ENCODE measurements at places on chromosomes 4 and X. TPM values are rescaled to one million over a fixed set of nuclear protein-coding genes. Genes with fewer than 3 reads are reported as not detected.

GRCh38 chrX:145821898-145822571 lies 4.4 kb downstream of the SLITRK2 start:
- no peak for DNase-seq

- DNase-seq: peak; percentile 86
Observed at GRCh38 chr4:140150886-140151698, 2.9 kb downstream of the MAML3 start.

GRCh38 chr4:23161787-23162186 lies 469.1 kb downstream of the GBA3 start:
- DNase-seq: no peak

- no peak for DNase-seq
Observed at GRCh38 chrX:153491351-153491914, 3.3 kb upstream of the BGN start.

- no peak for DNase-seq
Observed at GRCh38 chr4:98939438-98939837, 10.5 kb upstream of the EIF4E start.

GRCh38 chrX:21735768-21736127 lies 22.2 kb downstream of the SMPX start:
- no peak for DNase-seq

DNA sequence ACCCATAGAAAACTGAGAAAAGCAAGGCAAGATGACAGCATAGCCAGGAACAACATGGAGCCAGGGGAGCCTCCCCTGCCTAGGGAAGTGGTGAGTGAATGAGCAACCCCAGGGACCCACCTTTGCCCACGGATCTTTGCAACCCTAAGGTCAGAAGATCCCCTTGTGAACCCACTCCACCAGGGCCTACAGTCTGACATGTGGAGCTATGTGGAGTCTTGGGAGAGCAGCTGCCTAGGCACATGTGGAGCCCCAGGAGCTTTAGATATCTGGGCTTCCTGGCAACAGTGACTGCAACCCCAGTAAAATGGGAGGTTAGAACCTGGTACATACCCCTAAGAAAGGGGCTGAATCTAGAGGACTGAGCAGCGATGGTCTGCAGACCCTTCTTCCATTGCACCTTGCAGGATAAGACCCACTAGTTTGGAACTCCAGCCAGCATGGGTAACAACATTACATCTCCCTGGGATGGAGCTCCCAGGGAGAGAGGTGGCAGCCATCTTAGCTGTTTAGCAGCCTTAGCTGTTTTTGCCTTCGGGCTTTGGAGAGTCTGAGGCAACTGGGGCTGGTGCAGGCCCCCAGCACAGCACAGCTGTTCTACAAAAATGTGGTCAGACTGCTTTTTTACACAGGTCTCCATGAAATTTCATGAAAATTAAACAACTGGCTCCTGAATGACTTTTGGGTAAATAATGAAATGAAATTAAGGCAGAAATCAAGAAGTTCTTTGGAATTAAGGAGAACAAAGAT lies 104.7 kb upstream of the TRIM2 start:
- DNase-seq: no peak

GRCh38 chrX:74119016-74119910 lies 184.7 kb upstream of the ZCCHC13 start:
- peak; percentile 79 for DNase-seq

DNA sequence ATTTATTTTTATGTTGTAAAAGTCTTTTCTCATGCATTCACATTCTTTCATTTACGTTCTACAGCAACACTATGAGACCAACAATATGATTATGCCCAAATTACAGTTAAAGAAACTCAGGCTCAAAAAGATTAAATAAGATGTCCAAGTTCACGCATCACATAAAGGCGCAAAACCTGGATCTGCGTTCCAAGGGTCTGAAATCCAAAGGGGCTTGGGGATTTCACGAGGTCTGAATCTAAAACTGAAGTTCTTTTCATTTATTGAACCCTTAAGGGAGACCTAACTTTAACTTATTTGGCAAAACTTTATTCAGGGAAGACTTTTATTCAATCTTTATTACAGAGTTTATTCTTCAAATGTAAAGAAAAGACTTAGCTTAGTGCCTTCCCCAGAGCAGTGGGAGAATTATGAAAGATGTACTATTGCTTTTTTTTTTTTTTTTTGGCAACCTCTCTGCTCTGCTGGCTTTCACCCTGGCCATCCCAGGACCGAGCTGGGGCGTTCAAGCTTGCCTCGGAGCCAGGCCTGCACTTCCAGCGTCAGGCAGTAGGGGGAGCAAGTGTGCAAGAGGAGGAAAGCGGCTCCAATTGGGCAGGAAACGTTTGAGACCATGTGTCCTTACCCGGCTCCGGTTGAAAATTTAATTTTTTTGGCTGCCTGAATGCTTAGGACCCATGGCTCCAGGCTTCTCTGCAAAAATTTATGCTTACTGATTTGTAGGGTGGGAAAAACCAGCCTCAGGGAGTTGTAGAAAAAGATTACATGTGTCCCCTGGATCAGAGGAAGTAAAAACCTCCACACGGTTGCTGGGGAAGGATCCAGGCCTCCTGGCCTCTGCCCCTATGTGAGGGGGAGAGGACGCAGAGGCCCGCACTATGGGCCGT lies 344.3 kb upstream of the KLF3 start:
- DNase-seq: peak; percentile 94

DNA sequence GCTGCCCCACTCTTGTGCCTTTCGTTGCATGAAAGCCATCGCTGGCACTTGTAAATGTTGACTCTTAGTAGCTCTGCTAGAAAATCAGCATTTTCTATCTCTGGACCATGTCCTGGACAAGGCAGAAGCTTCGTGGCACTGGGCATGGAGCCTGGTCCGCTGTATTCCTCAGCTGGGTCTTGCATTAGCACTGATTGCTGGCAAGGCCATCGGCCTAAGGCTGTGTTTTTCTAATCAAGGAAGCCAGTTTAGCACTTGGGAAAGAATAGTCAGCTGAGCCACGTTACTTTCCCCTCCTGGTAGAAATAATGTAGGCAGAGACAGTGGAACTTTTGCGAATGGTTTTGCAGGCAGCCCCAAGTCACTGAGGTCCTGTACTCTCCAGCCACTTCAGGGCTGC lies 180.2 kb upstream of the EOLA2 start:
- DNase-seq: no peak

GRCh38 chrX:136780763-136781162 lies at the start of gene ARHGEF6:
TSS of gene ARHGEF6 (minus strand) at chrX:136780932. CDS start at chrX:136780882, 50 bp downstream.
- DNase-seq: peak; percentile 21

DNA sequence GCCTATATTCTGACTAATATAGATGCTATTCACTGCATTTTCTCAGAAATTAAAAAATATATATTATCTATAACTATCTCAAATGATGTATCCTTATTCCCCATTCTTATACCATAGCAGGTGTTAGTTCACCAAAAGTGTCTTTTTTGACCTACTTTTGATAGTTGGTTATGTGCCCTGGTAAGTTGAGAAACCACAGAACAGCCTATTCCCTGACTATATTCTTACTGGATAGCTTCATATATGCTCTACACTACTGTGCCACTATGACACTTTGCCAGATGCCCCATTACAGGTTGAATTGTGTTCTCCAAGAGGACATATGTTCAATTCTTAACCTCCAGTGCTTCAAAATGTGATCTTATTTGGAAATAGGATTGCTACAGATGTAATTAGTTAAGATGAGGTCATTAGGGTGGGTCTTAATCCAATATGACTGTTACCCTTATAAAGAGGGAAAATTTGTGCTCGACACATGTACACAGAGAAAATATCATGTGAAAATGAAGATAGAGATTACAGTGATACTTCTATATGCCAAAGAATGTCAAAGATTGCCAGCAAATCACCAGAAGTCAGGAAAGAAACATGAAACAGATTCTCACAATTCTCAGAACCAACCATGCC lies 76.1 kb downstream of the LRBA start:
- no peak for DNase-seq

DNA sequence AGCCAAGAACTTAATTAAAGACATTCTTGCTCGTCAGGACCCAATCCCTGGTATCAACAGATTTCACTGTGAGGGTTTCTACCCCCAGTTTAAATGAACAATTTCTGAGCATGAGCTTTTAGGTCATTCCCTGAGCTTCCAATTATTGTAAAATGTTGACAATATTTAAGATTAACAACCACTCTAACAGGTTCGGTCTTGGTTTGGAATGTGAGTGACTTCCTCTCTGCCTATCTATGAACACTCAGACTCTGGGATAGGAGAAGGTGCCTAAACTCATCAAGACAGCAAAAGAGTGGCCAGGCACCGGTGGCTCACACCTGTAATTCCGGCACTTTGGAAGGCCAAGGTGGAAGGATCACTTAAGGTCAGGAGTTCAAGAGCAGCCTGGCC lies 82.9 kb upstream of the TMEM150C start:
- DNase-seq: no peak

GRCh38 chr4:138444260-138444659 lies 202.1 kb upstream of the SLC7A11 start:
- DNase-seq: no peak

DNA sequence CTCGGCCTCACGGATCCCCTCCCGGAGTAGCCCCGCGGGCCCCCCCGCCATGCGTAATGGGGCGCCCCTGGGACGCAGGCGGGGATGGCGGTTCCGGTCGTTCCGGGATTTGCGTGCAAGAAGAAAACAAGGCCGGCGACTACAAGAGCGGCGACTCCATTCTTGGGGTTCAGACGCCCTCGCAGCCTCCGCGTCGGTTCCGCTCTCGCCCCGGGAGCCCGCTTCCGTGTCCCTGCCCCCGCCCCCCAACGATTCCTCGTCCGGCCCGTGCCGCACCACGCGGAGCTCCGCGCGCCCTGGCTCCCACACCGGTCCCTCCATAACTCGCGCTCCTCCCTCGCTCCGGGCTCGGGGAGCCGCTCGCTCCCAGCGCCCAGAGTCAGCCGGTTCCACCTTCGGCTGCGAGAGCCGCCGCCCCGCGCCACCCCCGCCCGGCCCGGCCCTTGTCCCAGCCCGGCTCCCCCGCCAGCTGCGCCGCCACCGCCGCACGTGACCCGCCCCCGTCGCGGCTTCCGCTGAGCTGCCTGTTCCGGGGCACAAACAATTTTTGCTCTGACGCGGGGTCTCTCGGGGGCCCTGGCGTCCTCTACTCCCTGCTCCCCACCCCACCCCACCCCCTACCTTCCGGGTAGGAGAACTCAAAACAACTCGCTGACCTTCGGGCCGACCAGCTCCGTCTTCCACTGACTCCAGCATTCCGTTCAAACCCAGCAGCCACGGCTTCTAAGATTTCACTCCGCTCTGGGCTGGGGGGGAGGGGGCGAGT lies 78.8 kb upstream of the BCOR start:
- peak; percentile 18 for DNase-seq

DNA sequence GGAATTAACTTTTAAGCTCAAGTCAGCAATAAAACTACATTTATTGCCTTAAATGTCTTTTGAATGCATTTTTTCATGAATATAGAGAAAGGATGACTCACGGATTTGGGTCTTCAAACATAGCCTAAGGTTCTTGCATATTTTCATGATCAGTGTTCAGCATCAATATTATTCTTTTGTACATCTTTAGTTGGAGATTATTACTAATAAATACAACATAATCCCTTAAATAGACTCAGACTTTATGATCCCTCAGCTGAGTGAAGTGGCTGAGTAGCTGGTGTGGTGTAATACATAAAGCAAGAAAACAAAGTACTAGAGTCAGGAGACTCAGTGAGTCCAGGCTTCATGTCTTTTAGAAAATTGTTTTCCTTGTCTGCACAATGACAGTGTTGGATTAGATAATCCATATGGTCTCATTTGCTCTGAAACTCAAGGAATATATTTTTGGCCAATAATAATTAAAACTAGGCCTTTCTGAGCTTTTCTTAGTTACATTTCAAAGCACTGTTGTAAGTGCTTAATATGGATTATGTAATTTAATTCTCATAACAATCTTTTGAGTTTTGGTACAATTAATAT lies 78.3 kb upstream of the UNC5C start:
- peak; percentile 28 for DNase-seq

GRCh38 chrX:69503228-69503781 lies 821 bp upstream of the NALF2 start:
- no peak for DNase-seq

GRCh38 chr4:7309636-7310390 lies 117.5 kb downstream of the SORCS2 start:
- DNase-seq: no peak

GRCh38 chrX:15908603-15909290 lies 54.1 kb upstream of the AP1S2 start:
- DNase-seq: no peak

DNA sequence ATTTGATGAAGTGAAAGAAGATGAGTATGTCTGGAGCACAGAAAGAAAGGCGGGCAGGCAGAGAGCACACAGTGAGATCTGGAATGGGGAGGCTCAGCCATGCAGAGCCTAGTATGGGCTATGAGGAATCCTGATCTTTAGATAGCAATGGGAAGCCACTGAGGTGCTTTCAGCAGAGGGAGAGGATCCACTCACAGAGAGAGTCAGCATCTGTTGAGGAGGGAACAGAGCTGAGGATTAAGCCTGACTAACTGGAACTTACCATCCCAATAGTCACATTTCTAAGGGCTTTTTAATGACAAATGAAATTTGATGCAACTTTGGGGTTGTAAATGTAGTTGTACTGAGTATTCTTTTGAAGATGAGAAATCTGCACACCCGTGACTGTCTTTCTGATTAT lies 20.6 kb upstream of the FGFBP2 start:
- no peak for DNase-seq

DNA sequence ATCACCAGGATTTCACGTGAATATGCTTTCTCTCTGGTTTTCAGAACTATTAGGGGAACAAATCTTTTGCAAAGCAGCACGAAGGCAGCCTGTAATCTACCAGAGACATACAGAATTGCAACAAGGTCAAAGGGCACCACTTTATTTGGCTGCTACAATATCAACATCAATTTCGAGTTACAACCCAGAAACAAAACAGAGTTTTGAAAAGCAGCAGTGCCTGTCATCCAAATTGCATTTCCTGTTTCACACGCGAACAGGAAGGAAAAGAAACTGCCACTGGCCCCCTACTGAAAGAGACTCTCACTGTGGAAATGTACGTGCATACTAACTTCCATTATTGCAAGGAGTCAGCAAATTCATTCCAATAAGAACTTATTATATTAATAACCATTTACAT lies 17.1 kb upstream of the C1QTNF7 start:
- DNase-seq: no peak

VEGFD gene
- not detected for total RNA-seq

FAM47E gene
- 0.91 TPM for total RNA-seq

DAPP1 gene
- 11.6 TPM for total RNA-seq

RBMX gene
- total RNA-seq: 288 TPM

NXF2 gene
- not detected for total RNA-seq

CENPU gene
- 27.6 TPM for total RNA-seq

PDGFRA gene
- total RNA-seq: 1.1 TPM

ALAS2 gene
- not detected for total RNA-seq

NAP1L5 gene
- not detected for total RNA-seq

ASB12 gene
- not detected for total RNA-seq

SCRG1 gene
- total RNA-seq: not detected

NKAP gene
- total RNA-seq: 5.6 TPM
